ENCODE measurements at places on chromosomes 3 and 15.
A peak's percentile ranks its signal among the peaks of the same experiment; 100 is the strongest.

GRCh38 chr3:189936201-189936945 lies 184.3 kb downstream of the P3H2 start:
- DNase-seq = no peak

GRCh38 chr3:150203273-150203672 lies 204.8 kb upstream of the TSC22D2 start:
- DNase-seq = no peak

DNA sequence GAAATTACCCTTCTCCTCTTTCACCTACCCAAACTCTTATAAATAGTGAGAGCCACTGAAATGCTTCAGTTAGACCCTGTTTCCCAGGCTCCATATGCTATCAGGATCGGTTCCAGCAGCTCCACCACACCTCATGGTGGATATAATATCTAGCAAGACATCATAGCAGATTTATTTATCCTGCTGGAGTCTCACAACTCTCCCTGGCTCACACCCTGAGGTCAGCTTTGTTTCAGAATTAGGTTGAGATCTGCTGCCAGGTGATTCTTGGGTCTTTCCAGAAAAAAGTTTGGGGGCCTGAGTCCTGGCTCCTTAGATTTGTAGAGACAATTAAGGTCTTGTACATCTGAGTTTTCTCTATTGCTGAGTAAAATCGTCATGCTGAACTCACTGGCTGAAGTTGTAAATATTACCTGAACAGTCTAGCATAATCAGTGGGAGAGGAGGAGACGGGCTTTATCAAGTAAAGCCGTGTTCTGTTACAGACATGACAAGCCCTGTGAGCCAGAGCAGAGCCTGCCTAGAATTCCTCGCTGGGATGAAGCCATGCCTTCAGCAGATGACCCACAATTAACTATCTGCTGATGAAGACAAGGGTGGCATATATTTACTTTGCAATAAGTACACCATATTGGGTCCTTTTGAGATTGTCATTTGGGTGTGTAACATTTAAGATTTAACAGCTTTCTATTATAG lies 131.6 kb downstream of the STAC start:
- no peak for DNase-seq

DNA sequence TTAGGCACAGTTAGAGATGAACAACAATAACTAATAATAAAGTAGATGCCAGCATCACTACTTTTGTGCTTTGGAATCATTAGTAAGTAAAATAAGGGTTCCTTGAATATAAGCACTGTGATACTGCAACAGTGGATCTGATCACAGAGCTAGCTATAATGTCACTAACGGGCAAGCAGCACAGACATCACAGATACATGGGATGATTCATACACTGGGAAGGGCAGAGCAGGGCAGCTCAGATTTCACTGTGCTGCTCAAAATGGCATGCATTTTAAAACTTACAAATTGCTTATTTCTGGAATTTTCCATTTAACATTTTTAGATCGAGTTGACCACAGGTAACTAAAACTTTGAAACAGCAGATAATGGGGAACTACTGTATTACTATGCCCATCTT lies 476.6 kb downstream of the FHIT start:
- DNase-seq = no peak

- no peak for DNase-seq
Observed at GRCh38 chr15:52180196-52180835, 10.9 kb downstream of the GNB5 start.

DNA sequence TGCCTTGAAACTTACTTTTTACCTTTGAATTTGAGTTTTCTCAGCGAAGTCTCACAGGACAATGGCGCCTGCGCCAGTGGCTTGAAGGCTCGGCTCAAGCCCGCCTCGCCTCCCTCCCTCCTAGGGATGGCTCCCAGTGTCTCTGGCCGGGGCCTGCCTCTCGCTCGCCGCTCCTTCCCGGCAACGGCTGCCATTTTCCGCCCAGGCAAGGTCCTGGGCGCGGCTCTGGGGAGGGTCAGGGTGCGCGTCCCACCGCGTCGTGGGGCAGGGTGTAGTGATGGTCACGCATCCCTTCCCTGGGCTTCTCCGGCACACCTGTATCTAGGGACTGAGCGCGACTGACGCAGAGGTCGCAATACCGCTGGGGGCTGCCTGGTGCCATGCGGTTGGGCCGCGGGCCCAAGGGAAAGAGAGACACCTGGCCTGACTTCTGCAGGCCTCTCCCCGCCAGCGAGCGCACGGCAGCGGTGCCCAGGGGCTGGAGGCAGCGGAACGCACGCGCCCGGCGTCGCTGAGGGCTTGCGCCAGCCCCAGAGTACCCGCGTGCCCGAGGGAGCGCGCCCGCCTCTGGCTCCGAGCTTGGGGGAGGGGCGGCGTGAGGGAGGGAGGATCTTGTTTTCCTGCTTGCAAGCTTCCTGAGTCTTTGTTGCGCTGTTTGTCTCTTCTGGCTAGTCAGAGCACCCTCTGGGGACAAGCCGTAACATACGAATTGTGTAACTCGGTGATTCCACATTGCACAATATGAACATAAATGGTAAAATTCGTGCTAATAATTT lies 20.7 kb upstream of the FEM1B start:
- DNase-seq = peak; percentile 92

DNA sequence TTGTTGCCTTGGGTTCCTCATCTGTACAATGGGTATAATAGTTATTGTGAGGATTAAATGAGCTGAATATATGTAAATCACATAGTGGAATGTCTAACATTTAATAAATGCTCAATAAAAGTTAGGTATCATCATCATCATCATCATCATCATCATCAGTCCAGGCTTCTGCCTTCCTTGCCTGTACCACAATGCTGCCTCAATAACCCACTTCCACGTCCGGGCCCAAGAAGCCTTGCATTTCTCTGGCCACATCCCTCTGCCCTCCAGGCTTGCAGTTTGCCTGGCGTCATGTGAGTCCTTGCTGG lies 137.4 kb downstream of the THSD4 start:
- DNase-seq = no peak

DNA sequence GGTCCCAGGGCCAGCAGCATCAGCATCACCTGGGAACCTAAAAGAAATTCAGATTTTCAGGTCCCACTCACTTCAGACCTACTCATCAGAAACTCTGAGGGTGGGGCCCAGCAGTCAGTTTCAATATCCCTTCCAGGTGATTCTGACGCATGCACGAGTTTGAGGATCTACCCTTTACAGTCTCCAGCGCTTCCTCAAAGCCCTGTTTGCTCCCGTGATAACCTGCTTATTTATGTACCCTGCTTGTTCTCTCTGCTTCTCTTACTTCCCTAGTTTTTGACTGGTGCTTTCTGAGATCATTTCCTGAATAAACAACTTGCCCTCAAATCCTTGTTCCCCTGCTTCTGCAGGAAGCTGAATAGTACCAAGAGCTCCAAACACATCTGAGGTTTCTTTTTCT lies 245.3 kb downstream of the ZNF621 start:
- DNase-seq = no peak

DNA sequence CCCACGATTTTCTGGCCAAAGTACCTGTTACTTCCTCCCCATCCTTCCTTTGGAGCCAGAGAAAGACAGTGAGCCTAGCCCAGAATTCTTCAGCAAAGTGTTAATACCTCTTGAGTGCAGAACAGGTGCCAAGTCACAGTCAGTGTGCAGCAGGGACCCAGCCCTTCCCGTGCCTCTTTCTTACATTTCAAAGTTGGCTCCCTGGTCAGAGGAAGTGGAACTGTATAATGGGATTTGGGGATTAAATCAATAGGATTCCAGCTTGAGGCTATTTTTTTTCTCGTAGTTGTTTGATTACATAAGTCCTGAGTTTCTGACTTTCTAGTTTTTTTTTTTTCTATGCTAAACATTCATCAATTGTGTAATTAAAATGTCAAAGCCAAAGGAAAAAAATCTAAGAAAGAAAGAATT lies 52.6 kb upstream of the ABHD10 start:
- no peak for DNase-seq

DNA sequence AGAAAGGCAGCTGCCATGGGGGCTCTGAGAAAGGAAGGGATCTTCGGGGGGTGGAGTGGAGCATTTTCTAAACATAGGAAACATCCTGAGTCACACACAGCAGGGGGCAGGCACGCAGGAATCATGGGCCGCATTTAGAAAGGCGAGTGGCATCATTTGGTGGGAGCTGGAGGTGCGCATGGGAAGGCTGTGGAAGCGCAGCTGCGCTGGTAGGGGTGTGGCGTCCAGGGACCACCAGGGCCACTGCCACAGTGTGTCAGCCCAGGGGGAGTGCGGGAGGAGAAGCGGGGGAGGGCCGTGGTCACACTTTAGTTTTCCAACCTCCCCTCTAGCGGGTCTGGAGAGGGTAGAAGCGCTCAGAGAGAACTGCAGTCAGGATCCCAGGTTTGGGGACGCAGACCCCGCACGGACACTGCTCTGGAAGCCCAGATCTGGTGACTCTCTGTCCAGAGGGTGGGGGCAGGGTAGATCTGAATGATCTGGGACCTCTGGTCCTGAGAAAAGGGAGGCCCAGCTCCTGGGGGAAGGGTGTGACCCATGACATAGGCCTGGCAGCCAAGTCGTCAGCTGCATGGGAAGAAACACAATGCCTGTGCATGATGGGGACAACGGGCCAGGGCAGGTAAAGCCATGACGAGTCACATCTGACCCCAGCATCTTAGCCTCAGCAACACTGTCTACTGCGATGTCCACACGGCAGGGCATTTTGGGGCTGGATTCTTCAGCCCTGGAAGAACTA lies 88.0 kb upstream of the IQSEC1 start:
- no peak for DNase-seq

DNA sequence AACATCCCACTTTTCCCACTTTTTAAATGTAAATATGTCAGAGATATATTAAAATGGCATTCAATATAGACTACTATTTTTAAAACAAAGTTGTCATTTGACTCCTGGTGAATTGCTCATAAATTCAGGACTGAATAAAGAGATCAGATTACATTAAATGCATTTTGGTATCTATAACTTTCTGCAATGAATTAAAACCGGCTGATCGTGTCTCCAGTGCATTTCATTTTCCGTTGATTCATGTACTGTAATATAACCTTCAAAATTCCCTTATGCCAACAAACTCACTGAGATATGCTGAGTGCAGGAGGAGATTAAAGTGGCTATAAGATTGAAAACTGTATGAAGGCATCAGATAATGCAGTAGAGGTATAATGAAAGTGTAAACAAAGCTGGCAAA lies 361.1 kb upstream of the CDIN1 start:
- no peak for DNase-seq

- peak; percentile 72 for DNase-seq
Observed at GRCh38 chr3:126287536-126288241, 69.5 kb downstream of the KLF15 start.

DNA sequence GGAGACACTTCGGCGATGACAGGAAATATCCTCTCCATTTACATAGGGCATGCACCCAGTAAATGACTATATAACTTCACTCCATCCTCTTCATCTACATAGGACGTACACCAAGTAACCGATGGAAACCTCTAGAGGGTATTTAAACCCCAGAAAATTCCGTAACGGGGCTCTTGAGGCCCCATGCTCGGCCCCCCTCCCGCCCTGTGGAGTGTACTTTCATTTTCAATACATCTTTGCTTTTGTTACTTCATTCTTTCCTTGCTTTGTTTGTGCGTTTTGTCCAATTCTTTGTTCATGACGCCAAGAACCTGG lies 7.5 kb upstream of the FAM107A start:
- DNase-seq = no peak

DNA sequence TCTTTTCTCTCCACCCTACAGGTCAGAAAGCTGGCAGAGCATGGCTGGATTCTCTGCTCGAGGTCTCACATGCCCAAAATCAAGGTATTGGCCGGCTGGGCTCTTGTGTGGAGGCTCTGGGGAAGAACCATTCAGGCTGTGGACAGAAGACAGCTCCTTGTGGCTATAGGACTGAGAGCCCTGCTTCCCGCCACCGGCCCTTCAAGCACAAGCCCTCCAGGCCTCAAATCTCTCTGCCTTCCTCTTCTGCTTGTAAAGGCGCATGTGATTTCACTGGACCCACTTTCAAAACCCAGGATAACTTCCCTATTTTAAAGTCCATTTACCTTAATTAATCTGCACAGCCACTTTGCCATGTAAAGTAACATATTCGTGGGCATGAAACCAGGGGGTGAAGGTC lies 36.2 kb upstream of the MGLL start:
- no peak for DNase-seq

- DNase-seq = no peak
Observed at GRCh38 chr3:126888186-126888760, 94.6 kb upstream of the PLXNA1 start.

DNA sequence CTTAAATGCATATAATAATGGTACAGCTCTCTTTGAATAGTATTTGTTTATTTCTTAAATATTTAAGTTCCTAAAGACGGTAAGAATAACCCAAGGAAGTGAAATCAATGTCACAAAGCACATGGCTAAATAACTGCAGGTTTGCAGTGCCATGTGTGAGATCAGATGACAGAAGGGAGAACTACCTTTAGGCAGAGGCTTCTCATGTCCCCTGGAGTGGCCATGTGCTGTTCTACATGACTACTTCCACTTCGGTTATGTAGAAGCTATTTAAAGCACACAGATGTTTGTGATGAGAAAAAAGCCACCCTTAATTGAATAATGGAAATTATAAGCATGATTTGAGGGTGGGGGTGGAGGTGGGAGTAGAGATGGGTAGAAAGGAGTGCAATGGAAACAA lies 109.1 kb downstream of the UBE3A start:
- DNase-seq = no peak

GRCh38 chr3:182046166-182046764 lies 334.5 kb downstream of the SOX2 start:
- DNase-seq = no peak

GRCh38 chr3:137191133-137191923 lies 233.5 kb downstream of the IL20RB start:
- peak; percentile 32 for DNase-seq

- peak; percentile 99 for DNase-seq
Observed at GRCh38 chr15:42575188-42576039, at the start of gene STARD9. STARD9 (plus strand) TSS chr15:42575606; CDS start chr15:42575716, 110 bp downstream.

GRCh38 chr15:51092480-51093040 lies 2.1 kb downstream of the TNFAIP8L3 start:
- DNase-seq = no peak

DNA sequence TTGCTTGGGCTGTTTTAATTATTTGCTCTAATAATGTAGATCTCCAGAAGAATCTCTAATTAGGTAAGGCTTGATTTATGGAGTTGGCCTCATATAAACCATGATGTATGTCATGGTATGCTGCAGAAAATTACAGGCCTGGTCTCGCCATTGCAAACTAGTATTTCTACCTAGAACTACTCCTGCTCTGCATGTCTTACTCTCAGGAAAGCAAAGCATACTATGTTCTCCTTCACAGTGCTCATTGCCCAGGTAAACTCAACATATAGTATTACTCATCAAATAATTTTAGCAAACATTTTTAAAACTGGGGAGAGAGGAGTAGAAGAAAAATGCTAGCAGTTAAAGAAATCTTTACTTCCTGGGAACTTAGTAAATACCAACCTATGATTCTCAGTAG lies 90.7 kb downstream of the FILIP1L start:
- DNase-seq = no peak

DNA sequence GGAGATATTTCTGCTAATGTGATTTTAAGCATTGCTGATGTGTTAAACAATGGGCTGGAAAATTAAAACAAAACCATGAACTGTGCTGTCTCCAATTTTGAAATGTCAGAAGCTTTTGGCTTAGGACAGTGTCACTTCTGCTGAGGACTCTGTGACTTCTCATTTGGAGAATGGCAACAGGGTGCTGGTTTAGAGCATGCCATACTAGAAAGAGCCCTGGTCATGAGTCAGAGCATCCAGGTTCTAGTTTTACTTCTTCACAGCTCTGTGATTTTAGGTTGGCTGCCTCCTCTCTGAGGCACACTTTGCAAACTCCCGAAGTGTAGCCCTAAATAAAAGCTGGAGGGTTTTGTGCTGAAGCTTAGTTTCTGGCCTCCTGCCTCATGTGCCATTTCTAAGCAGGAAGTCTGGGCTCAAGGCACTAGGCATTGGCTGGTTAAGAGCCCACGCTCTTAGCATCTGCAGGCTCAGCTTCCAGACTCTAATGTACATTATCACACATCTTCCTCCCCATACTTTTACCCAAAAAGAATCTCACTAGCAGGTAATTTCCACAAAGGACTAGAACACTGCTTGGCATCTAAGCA lies 193.8 kb downstream of the CNTN3 start:
- no peak for DNase-seq

Measured in left ventricle myocardium inferior (tissue), 1 donor.